Hematopoietic multipotent progenitor cell treated with erythropoietin and hydrocortisone succinate and interleukin-3 and kit ligand, for 4 days (in vitro differentiated cells): ENCODE measurements at places on chromosomes 5 and 9.

DNA sequence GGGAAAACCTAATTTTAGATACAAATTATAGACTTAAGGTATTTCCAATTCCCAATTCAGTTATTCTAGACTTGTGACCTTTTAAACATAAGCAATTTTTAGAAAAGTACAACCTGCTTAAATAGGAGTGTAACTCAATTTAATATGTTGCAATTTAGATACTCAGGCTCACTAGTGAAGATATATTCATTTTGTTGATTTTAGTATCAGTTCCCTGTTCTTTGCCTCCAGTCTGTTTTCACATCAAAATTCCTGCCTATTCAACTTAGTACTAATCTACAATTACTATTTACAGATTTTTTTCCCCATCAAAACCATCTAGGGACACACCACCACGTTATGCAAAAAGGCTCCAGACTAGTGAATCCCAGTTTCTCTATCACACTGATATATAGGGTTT is 30.4 kb downstream of the PWWP2A start:
- DNase-seq: no peak

DNA sequence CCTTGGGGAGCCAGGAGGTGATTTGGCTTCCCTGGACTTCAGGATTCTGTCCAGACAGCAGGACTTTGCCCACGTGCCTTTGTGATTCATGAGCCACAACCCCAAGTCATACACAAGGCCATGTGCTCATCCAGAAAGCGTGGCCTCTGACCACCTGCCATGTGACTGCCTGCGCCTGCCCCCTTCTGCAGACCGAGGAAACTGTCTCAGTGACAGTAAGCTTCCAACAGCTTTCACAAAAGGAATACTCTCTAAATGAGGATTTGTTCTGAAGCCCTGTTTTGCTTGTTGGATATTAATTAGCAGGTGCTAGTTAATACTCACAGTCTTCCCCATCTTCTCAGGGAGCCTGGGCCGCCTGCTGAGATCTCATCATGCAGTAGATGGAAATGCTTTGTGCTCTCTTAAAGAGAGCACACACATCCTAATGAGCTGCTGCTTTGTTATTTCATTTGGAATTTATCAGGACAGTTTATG is 36.9 kb upstream of the ANGPTL2 start:
- no peak for DNase-seq

GRCh38 chr9:81086416-81086815 is 602.9 kb downstream of the TLE1 start:
- DNase-seq: no peak

- no peak for DNase-seq
Measured at GRCh38 chr9:19117039-19117716, 10.1 kb downstream of the PLIN2 start.

DNA sequence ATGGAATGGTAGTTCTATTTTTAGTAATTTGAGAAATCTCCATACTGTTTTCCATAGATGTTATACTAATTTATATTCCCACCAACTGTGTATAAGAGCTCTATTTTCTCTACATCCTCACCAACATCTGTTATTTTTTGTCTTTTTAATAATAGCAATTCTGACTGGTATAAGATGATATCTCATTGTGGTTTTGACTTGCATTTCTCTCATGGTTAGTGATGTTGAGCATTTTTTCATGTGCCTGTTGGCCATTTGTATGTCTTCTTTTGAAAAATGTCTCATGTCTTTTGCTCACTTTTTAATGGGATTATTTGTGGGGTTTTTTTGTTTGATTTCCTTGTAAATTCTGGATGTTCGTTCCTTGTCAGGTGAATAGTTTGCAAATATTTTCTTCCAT is 154.4 kb downstream of the ZSWIM6 start:
- peak; percentile 11 for DNase-seq

- DNase-seq: no peak
Measured at GRCh38 chr5:39656600-39656999, 231.8 kb upstream of the DAB2 start.

- DNase-seq: peak; percentile 48
Measured at GRCh38 chr9:111896942-111897600, 457 bp downstream of the UGCG start.

DNA sequence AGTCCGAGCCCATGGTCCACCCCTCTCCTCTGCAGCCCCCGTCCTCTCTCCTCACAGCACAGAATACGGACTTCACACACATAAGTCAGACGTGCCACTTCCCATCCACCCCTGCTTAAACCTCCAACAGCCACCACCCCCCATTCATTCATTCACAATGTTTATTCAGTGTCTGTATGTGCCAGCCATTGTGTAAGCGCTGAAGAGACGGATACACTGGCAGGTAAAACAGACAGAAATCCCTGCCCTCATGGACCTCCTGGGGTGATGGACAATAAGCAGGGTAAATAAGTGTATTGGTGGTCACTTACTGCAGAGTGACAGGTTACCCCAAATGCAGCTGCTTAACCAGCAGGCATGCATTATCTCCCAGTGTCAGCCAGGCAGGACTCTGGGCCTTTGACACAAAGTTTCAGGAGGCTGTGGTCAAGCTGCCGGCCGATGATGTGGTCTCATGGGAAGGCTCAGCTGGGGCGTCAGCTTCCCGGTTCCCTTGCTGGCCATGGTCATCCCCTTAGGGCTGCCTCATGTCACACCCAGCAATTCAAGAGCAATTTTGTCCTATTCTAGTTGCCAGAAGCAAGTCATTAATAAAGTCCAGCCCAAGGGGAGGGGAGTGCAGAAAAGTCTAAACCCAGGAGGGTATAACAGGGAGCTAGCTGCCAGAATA is 1.8 kb upstream of the PAXX start:
- DNase-seq: no peak

DNA sequence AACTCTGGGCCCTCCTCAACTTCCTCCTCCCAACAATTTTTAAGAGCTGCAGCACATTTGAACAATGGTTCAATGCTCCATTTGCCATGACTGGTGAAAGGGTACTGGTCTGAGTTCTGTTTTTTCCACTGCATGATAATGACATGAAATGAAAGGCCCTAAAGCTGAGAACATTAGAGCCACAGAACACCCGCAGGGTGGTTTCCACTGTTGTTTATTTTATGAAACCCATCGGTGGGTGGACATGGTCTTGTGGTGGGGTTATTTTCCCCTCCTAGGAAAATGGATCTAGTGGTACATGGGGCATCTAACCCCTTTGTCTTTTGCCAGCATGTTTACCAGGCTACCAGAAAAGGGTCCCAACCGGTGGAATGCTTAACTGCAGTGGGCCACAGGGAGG is 71.8 kb downstream of the SMARCA2 start:
- no peak for DNase-seq

GRCh38 chr9:17520268-17521064 is 58.4 kb upstream of the SH3GL2 start:
- DNase-seq: no peak

DNA sequence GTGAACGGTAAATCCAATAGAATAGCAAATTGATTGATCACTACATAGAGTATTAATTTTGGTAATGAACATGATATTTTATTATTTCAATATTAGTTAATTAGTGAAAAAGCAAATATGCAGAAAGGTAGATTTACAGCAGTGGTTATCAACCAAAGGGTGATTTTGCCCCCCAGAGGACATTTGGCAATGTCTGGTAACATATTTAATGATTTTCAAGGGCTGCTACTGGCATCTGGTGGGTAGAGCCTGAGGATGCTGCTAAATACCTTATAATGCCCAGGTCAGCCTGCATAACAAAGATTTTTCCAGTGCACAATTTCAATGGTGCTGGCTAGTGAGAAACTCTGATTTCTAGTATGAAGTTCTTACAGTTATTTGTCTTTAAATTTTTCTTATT is 1313.7 kb downstream of the PTPRD start:
- DNase-seq: peak; percentile 3

DNA sequence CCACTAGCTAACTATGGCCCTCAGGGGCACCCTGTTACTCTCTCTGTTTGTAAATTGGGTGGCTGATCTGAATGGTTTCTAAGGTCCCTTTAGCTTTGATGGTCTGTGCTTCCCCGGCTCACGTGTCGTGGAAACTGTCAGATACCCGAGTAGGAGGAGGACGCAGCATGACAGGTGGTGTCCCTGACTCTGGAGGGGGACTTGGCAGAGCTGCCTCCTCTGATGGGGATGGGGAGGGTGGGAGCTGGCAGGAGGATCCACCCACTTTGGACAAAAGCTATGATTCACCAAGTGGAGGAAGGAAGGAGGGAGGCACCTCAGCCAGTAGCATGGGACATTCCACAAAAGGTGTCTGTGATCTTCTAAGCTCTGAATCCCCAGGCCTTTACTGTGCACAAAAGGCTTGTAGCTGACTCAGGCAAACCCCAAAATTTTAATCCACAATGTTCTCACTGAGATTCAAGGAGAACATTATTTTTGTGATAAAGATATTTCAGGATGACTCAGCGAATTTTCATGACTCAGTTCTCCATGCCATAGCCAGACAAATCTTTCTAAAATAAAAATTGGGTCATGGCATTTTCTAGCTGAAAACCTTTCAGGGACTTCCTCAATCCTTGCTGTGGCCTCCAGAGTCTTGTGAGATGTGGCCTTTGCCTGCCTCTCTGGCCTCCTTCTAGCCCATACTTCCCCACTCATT is 131.0 kb upstream of the BRINP1 start:
- DNase-seq: no peak

- DNase-seq: peak; percentile 82
Measured at GRCh38 chr9:137694962-137695875, 76.4 kb downstream of the EHMT1 start.

GRCh38 chr9:128558431-128559310 is 6.3 kb downstream of the SPTAN1 start:
- DNase-seq: peak; percentile 97

DNA sequence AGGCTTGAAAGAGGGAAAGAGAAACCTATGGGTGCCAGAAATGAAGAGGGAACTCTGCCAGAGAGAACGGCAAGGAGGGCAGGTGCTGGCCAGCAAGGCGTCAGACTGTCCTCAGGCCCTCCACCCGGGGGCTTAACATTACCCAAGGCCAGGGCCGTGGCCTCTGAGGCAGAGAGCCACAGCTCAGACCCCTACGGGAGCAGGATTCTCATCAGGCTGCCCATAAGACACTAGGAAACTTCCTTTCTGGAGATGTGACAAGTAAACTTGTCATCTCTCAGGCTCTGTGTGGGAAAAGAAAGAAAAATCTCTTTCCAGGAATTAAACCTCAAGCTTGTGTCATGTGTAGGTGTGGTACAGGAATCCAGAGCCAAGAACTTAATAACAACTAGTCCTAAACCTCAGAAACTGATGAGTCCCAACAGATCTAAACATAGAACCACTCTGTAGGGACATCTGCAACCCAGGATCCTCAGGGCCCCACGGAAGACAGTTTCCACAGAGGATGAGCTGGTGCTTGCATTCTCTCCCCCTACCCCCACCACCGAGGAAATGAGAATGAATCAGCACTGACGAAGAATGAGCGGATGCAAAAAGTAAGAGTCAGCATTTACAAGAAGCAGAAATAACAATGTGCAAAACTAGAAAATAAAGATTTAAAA is 74.3 kb downstream of the DCP2 start:
- no peak for DNase-seq

DNA sequence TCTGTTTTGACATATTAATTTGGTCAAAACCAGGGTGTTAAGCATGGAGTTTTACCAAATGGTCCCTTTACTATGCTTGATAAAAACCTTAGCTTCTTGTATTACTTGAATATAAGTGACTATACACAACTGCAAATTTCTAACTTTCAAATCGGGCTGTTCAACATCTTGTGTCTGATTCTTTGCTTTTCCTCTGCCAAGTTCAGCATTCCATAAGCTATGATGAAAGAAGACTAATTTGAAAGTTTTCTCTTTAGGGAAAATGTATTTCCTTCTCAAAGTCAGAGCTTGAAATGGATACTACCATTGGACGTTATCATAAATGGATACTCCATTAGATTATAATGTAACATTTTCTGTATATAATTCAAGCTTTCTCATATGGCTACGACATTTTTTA is 792.9 kb downstream of the EFNA5 start:
- no peak for DNase-seq

DNA sequence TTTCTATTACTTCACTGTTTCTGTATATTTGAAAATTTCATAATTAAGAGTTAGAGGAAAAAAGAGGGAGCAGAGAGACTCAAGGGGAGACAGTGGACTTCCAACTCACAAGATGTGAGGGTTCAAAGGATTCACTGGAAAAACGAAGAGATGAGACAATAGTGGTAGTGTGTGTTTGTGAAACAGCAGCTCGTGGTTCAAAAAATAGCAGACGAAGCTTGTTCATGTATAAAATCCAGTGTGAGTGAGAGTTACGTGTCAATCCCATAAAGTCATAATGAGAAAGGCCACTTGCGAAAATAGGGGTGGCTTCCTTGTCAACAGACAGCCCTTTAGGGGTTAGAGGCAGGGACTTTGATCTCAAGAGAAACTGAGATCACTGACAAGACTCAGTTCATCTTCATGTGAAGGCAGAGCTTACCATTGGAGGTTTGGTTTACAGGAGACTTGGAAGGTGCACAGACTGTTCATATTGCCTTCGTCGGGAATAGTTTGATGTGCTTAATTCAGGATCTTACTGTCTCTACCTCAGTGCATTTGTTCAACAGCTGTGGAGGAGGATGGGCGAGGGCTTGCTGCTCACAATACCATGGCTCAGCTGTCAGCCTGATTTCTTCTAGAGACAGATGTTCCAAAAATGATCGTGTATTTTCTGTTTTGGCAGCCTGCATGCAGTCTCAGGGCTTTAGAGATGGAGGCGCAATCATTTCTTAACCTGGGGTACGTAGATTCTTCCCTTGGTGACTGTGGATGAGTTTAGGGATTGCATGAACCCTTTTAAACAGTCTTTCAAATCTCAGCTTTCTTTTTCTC is 105.7 kb upstream of the KLF9 start:
- DNase-seq: no peak

DNA sequence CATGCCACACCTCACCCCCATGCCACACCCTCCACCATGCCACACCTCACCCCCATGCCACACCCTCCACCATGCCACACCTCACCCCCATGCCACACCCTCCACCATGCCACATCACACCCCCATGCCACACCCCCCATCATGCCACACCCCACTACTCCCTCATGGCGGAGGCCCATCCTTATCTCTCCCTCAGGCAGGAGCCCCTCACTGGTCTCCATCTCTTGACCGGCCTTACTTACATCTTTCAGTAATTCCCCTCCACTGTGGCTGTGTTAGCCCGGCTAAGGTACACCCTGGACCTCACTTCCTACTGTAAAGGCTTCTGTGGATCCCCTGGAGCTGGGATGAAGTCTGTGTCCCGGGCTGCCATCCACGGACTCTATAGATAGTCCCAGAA is 102.0 kb downstream of the OLFM1 start:
- DNase-seq: no peak

DNA sequence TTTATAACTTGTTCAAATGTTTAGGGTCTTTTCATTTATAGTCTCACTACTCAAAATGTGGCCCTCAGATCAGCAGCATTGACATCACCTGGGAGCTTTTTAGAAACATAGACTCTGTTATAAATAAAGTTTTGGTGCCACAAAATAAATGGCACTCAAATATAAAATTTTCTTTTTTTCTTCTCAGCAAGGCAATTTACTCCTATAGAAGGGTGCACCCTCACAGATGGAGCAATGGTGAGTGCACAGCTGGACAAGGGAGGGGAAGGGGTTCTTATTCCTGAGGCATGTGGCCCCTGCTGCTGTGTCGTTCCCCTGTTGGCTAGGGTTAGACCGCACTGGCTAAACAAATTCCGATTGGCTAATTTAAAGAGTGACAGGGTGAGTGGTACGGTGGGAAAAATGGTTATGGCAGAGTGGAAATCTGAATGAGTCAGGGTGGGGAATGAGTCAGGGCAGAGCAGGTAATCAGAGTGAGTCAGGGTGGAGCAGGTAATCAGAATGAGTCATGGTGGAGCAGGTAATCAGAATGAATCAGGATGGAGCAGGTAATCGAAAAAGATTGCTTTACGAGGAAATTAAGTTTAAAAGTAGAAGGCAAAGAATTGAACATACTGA is 31.8 kb upstream of the C7 start:
- DNase-seq: no peak

- DNase-seq: no peak
Measured at GRCh38 chr9:101966691-101967090, 228.2 kb upstream of the GRIN3A start.
